ENCODE measurements at places on chromosomes 5 and 9.
A peak's percentile ranks its signal among the peaks of the same experiment; 100 is the strongest.

GRCh38 chr9:114138552-114138971, 16.8 kb upstream of the COL27A1 start:
- no peak for DNase-seq

- DNase-seq, result no peak
Observed at GRCh38 chr9:132583584-132584304, 1.3 kb downstream of the BARHL1 start.

GRCh38 chr5:98391921-98392625, 381.4 kb upstream of the RGMB start:
- no peak for DNase-seq

DNA sequence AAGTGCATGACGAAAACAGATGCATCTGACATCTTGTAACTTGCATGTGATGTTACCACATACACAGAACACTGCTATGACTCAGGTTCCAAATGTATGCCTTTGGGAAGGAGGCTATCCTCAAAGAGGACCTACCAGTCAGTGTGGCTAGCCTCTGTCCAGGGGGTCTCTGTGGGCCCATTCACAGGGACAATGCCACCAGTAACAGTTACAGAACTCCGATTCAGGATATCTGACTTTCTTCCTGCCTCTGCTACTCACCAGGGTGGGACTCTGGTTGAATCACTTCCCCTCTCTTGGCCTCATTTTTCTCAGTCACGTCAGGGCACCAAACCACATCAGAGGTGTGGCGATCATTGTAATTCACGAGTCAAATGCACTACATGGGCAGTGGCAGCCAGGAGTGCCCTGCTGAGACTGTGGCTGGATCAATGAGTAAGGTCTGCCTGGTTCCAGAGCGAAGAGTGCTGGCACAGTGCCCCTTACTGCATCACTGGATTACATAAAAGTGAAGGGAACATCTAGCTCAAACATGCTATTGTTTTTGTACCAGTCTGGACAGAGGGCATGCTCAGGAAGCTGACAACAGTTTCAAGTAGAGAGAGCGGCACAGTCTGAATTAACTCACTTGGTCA, 13.2 kb downstream of the ATOX1 start:
- peak; percentile 47 for DNase-seq

DNA sequence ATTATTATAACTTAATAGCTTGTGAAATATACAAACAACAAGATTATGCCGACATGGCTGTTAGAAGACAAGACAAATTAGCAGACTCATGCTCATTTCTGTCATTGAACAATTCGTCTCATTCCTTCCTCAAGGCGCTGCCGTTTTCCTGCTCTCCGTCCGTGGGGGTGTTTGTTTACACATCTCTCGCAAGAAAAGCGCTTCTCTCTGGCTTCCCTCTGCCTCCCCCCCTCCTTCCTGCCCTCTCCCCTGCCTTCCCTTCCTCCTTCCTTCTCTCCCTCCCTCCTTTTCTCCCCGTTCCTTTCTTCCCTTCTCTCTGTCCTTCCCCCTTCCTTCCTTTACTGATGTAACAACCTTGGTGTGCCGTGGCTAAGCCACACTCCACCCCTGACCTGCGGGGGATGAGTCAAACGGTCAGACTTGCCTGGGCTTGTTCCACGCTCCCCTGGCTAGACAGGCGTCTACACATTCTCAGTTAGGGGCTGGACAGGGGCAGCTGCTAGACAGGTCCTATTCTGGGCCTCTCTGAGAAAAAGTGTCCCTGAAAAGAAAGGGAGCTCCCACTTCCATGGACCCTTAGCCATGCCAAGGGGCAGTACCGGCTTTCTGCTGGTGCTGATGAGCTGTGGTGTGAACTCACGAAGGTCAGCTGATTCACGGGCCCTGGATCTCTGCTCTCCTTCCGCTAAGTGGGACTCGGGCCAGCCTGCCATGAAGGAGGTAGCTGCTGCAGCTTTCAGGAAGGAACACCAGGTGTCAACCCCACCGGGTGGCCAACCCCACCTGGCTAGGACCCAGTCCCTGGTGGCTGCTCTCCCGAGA, 32.0 kb upstream of the SPTLC1 start:
- no peak for DNase-seq

DNA sequence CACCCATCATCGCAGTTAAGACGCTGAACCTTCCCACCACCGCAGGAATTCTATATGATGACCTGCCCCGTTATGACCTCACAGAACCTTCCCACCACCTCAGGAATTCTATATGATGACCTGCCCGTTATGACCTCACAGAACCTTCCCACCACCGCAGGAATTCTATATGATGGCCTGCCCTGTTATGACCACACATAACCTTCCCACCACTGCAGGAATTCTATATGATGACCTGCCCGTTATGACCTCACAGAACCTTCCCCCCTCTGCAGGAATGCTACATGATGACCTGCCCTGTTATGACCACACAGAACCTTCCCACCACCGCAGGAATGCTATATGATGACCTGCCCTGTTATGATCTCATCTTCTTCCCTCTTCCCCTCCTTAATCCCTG, 64.3 kb downstream of the IRX1 start:
- no peak for DNase-seq

GRCh38 chr9:121689461-121690157, 38.2 kb downstream of the DAB2IP start:
- DNase-seq, result no peak

DNA sequence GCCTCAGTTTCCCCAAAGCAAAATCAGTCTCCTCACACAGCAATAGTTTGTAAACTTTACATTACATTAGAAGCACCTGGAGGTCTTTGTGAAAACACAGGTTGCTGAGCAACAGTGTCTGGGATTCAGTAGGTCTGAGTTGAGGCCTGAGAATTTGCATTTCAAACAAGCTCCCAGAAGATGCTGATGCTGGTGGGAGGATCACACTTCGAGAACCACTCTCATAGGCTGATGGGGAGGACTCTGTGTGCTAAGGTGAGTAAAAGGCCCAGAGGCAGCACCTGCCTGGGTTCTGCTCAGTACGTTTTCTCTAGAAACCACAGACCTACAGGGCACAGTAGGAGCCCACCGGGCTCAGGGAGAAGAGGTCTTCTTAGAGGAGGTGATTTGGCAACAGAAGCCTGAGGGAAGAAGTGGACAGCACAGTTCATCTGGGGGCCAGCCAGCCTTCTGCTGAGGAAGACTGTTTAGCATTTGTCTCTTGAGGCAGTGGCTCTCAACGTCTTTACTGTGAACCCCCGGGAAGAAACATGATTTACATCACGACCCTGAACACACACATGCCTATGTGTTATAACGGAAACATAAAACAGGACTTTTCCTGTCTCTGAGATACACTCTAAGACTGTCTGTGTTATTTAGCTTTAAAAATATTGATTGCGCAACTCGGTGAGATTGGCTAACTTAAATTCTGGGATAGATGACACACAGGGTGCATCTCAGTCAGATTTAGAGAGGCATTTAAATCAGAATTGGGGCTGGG, 24.8 kb upstream of the DENND1A start:
- DNase-seq, result no peak

Data from CD4-positive, alpha-beta T cell treated with Interleukin-10 for 1 hour (primary cell).